ENCODE measurements at places on chromosomes 1 and 21.
A peak's percentile ranks its signal among the peaks of the same experiment; 100 is the strongest.

DNA sequence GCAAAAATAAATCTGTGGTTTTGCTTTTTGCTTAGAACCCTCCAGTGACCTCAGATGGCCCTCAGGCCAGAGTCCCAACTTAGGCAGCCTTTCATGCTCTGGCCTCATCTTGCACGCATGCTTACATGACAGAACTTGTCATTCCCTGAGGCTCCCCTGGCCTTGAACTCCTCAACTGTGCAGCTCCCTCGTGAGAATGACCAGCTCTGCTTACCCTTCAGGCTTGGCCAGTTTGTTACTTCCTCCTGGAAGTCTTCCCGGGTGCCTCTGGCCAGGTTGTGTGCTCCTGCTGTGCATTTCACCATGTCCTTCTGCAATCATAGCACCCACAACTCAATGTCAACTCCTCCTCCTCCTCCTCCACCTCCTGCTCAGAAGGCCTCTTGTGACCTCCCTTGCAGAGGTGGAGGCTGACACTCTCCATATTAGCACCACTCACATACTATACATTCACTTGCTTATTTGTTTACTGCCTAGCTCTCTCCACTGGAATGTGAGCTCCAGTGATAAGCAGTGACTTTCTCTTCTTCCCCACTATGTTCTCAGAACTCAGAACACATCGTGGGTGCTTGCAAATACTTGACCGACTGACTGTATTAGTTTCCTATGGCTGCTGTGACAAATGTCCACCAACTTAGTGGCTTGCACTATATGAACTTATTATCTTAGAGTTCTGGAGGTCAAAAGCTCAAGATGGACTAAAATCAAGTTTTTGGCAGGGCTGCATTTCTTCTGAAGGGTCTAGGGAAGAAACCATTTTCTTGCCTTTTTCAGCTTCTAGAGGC, 41.9 kb downstream of the RCSD1 start:
- no peak for DNase-seq

GRCh38 chr1:159848326-159848725, 14.1 kb downstream of the VSIG8 start:
- DNase-seq = no peak

GRCh38 chr1:155729031-155729898, 40.4 kb downstream of the DAP3 start:
- DNase-seq = no peak

DNA sequence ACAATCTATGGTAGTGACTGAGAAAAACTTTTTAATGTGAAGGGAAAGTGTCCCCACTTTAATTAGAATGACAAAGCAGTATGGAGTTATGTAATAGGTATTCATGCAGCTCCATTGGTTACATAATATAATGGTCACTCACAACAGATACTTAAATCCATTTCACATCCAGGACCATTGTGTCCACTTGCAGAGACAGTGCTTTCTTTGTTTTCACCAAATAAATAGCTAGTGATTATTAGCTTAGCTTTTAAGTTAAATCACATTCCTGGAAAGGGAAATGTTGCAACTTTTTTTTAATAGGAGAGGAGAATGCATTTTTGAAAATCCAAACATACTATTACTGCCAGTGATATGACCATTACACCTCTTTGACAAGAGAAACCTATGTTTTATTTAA, 22.9 kb downstream of the RGL1 start:
- no peak for DNase-seq

DNA sequence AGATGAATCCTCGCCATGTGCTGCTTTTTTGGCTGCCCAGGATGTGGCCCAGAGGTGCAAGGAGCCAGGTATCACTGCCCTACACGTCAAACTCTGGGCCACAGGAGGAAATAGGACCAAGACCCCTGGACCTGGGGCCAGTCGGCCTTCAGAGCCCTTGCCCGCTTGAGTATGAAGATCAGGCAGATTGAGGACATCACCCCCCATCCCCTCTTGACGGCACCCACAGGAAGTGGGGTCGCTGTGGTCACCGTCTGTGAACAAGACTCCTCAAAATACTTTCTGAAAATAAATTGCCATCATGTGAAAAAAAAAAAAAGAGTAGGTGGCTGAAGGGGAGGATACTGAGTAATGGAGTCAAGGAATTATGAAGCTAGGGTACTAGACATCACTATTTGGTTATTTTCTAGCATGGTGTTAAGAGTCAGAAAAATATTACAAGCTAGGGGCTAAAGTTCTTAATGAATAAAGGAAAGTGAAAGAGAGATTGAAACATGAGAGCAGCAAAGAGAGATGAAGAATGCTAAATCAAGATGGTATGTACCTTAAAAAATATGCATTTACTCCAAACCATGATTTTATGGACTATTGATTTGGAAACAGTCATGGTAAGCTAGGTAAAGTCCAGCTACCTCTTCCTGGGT, 84.9 kb downstream of the CLEC20A start:
- DNase-seq = no peak

- DNase-seq = no peak
These were observed 607 bp downstream of the BTG3 start for GRCh38 chr21:17612023-17612564.

- no peak for DNase-seq
These were observed 93.0 kb upstream of the TENT5C start for GRCh38 chr1:117512728-117513321.

GRCh38 chr1:230785636-230786384, 38.6 kb downstream of the CAPN9 start:
- DNase-seq = no peak

DNA sequence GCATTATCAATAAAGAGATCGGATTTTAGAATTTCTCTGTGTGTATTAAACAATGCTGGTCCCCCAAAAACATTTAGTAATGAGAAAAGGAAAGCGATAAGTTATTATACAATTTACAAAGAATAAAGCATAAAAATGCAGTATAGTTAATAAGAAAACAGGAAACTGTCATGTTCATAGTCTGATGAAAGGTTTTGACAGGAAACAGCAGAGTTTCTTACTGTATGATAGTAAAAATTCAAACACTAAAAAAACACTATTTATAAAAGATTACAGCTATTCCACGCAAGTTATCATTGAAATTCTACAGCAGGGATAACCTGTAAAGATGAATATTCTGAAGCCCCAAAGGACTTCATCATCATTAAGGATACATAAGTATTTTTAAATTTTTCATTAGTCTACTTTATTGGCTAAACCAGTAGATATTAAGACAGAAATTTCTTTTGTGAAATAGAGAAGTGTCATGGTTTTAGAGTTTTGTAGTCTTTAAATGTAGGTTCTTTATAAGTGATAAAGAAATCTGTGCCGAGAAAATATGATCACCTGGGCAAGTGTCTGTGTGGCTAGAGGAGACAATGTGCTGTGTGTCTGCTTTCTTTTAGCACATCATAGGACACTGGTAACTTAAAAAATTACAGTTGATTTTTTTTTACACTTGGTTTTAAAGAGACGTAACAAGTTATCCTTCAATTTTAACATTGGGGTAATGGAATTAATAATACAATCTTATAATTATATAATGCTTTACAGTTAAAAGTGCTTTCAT, 49.7 kb upstream of the GFI1 start:
- DNase-seq = no peak

GRCh38 chr1:10402729-10403274, 3.9 kb downstream of the PGD start:
- DNase-seq = no peak

DNA sequence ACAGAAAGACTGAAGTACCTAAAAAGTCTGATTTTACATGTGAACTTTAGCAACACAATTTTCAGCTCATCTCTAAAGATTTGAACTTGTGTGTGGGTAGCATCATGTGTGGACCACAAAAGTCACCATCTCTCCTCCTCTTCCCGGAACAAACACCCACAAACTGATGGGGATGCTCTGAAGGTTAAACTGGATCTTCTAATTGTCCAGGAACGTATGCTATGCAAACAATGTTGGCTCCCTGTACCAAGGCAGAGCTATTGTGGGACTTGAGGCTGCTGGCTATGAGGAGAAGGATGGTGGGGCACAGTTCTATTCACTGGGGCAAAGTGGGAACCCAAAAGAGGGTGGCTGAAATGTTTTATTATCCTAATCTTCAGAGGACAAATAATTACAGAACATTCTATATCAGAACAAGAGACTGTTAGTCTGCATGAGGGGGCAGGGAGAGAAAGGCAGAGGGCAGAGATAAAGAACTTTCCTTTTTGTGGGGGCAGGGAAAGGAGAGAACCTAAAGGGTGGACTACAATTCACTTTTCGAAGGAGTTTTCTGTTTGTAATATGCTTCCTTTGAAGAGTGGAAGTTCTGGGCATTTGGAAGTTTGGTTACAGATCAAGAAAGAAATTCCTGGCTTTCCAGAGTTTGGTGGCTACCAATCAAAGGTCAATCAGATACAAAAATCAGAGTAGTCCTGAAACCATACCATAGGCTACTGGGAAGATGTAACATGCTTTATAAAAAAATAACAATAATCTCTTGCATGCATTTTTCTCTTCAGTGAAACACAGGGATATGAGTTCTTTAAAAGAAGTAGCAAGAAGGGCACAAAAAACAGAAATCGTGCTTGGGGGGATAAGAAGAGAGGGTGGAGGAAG, 62.9 kb downstream of the GADD45A start:
- no peak for DNase-seq

GRCh38 chr1:203516184-203516583, 22.2 kb downstream of the OPTC start:
- DNase-seq = no peak

DNA sequence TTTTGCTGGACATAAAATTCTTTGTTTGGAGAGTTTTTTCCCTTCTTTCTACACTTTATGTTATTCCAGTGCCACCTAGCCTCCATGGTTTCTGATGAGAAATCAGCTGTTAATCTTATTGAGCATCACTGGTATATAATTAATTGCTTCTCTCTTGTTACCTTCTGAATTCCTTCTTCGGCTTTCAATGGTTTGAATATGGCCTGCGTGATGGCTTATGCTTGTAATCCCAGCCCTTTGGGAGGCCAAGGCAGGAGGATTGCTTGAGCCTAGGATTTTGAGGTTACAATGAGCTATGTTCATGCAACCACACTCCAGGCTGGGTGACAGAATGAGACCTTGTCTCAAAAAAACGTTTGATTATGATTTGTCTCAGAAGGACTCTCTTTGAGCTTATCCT, 13.0 kb upstream of the CNIH4 start:
- DNase-seq = no peak

DNA sequence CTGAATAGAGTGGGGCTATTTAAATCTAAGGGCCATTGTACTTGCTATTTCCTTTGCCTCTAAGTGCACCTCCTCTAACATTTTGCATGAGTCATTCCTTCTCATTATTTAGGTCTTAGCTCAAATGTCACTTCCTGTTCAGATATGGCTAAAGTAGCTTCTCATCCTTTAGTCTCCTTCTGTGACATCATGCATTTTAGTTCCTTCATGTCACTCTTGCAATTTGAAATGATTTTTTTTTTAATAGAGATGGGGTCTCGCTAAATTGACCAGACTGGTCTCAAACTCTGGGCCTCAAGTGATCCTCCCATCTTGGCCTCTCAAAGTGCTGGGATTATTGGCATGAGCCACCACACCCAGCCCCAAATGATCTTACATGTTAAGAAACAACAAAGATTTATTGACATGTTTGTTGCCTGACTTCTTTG, 6.6 kb downstream of the TBX19 start:
- DNase-seq = peak; percentile 10

DNA sequence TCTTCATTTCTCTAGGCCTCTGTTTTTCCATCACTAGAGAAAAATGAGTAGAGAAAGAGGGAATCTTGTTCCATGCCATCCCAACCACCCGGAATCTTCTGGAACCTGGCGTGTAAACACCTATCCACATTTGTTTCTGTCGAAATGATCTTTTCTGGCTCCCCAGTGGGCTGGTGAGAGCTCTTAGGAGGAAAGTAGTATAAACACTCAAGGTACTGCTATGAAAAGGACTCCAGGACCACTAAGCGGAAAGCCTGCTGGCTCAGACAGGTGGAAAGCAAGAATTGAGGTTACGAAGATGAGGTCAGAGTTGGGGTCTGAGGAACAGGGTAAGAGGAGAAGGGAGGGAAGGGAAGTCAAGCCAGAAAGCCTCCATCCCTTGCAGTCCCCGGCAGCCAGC, 90.8 kb downstream of the PLXNA2 start:
- DNase-seq = no peak

DNA sequence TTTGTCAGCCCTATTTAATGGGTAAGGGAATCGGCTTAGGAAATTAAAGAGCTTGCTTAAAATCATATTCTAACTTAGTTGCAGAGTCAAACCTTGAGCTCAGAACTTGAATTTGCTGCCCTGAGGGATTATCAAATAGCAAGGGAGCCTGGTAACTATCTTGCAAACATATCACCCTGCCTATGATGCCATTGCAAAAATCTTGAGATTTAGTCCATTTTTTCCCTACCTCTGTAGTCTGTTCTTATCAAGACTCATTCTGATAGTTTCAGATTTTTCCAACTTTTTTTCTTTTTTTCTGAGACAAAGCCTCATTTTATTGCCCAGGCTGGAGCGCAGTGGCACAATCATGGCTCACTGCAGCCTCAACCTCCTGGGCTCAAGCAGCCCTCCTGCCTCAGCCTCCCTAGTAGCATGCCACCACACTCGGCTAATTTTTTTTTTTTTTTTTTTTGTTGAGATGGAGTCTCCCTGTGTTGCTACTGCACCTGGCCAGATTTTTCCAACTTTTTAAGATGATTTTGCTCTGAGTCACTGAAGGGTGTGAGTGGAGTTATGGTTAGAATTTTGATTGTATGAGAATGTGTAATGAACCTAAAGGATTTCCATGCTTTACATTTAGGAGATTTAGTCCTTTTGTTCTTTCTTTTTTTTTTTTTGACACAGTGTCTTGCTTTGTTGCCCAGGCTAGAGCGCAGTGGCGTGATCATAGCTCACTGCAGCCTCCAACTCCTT, 12.2 kb downstream of the SARS1 start:
- DNase-seq = no peak

GRCh38 chr21:17352996-17353655, 159.7 kb upstream of the CXADR start:
- DNase-seq = no peak

DNA sequence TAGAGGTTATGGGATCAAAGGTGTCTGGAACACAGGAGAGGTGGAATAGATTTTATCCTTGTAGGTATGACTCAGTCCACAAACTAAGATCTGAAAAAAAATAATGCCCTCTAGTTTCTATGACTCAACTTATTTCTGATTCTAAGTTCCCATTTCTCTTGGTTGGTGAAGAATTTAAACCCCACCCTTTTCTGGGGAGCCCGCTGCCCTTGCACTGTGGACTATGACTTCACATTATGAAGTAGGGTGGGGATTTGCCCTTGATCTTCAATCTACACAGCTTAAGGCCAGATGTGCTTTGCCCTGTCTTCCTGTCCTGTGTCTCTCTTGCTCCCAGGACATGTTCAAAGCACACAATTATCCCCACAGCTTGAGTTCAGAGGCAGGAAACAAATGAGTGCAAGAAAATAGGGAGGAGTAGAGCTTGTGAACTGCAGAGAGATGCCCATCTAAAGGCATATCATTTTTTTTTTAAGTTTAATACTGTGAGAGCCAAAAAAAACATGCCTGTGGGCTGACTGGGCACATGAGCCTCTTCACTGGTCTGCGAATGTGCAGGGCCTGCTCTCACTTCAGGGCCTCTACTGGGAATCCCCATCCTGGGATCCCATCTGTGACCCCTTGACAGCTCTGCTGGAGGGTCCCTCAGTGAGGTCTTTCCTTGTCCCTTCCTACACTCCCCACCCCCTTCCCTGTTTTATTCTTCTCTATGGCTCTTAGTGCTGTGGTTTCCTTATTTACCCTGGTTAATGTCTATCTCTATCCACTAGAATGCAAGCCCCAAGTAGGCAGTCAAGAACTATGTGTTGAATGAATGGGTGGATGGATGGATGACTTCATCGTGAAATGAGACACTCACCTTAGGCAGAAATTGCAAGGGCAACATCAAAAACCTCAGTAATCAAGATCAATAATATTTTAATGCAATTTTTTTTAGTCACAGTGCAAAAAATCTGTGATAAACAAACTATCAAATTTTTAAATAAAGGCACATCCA, 61.5 kb downstream of the CD58 start:
- no peak for DNase-seq

- no peak for DNase-seq
These were observed 1.5 kb upstream of the ATXN7L2 start for GRCh38 chr1:109482242-109482641.
